ENCODE measurements at places on chromosomes 6 and 20. TPM values are rescaled to one million over a fixed set of nuclear protein-coding genes. Genes with fewer than 3 reads are reported as not detected.
A peak's percentile ranks its signal among the peaks of the same experiment; 100 is the strongest.

DNA sequence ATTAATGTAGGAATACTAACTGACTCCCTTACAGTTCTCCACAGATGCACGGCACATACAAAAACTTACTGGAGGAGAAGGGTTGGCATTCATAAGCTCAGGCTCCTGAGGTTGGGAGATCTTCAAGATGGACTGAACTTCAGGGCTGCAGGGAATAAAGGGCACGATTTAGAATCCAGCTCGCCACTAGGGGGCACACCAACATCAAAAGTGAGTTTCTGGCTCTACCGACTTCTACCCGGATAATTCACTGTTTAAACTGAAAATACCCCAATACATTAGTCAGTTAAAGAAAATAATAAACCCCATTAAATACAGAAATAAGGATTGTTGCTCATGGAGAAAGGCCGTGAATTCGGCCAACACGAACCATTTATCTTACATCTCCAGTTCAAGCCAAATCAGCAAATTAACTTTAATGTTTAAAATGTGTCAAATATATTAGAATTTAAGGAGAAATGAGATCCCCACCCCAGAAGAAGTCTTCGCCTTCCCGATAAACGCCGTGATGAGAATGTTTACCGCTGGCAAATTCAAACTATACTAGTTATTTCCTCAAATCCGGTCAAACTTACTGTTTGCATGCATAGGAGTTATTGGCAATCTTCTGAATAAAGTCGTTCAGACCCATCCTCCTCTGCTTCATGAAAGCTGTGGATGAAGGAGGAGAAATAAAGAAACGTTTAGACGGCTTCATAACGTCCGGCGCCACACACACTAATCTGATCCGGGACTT lies 121.7 kb upstream of the SLC2A12 start:
- H3K27me3 ChIP-seq: no peaks in the 10 kb centered on the region
- DNase-seq: peak; percentile 89
- peaks cover 9% of the 10 kb centered on the region for H3K36me3 ChIP-seq
- H3K4me1 ChIP-seq: no peaks in the 10 kb centered on the region
- peak overlapping the region; percentile 74 for H3K27ac ChIP-seq

The SLC17A3 gene
- polyA plus RNA-seq: not detected

The REM1 gene
- 2.5 TPM for polyA plus RNA-seq

GRCh38 chr6:4575714-4576113 lies 200.5 kb upstream of the CDYL start:
- no peaks in the 10 kb centered on the region for H3K27me3 ChIP-seq
- H3K4me1 ChIP-seq: peaks cover 3% of the 10 kb centered on the region
- no peak overlapping the region for H3K4me3 ChIP-seq
- no peaks in the 10 kb centered on the region for H3K36me3 ChIP-seq
- no peak overlapping the region for H3K27ac ChIP-seq

The GHRH gene
- polyA plus RNA-seq: not detected

The OCSTAMP gene
- not detected for polyA plus RNA-seq

The LYRM4 gene
- polyA plus RNA-seq: 28.7 TPM

GRCh38 chr6:29908710-29909109 lies 33.6 kb upstream of the HLA-A start:
- no peak for DNase-seq
- H3K27ac ChIP-seq: no peak overlapping the region
- H3K4me3 ChIP-seq: no peak overlapping the region
- no peaks in the 10 kb centered on the region for H3K4me1 ChIP-seq
- H3K36me3 ChIP-seq: no peaks in the 10 kb centered on the region

DNA sequence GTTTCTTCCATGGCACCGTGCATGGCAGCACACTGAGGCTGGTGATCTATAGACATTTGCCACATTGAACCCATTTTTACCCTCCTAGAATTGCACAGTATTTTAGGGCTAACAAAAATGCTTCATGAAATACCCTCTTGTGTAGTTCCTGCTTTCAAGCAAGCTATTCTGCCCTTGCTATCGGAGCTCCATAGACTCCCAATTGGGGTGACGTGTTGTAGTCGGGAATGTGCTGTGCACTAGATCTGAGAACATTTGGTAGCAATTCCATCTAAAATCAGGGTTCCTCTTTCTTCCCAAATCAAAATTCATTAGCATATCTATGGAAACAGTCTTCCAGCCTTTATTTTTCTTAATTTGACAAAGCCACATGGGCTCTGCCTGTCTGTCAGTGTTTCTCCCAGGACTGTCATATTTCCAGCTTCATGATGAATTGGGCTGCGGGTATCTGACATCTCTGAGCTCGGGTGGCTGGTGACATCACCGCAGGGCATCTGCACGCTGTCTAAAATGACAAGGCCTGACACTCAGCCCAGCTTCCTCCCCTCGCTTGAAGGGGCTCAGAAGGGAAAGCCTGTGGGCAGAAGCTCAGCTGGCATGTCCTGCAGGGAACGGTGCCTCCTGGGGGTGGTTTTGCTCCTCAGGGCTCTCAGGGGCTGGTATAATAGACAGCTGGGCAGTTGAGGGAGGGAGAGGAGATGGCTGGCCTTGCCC lies 406.4 kb downstream of the QKI start:
- no peaks in the 10 kb centered on the region for H3K27me3 ChIP-seq
- no peak overlapping the region for H3K27ac ChIP-seq

The C20orf173 gene
- polyA plus RNA-seq: not detected

The NKAIN4 gene
- not detected for polyA plus RNA-seq

Data from aorta (tissue), 5 donors.